Stimulated activated CD4-positive, alpha-beta T cell treated with anti-CD3 and anti-CD28 coated beads, TNF-alpha, amount 100 ng/mL, for 1 hour (primary cell): ENCODE measurements at places on chromosomes 11 and 22.

GRCh38 chr11:124670732-124671131, 2.8 kb downstream of the SIAE start:
- DNase-seq = no peak

DNA sequence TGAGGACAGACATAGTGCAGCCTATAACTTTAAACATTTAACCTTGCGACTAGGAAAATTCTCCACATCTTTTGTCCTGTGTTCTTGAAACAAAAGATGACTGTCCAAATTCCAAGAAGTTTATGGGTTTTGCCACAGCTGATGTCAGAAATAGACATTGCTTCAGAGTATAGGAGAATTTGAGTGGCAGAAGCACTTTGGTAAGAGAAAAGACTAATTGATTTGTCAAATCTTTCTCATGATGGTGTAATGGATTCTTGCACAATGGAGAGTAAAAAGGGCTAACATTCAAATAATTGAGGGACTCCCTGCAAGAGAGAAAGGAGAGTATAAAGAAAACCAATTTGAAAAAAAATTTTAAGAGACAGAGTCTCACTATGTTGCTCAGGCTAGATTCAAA, 25.3 kb downstream of the C11orf58 start:
- no peak for DNase-seq

- no peak for DNase-seq
Measured at GRCh38 chr22:49906799-49907290, 11.4 kb downstream of the ALG12 start.

DNA sequence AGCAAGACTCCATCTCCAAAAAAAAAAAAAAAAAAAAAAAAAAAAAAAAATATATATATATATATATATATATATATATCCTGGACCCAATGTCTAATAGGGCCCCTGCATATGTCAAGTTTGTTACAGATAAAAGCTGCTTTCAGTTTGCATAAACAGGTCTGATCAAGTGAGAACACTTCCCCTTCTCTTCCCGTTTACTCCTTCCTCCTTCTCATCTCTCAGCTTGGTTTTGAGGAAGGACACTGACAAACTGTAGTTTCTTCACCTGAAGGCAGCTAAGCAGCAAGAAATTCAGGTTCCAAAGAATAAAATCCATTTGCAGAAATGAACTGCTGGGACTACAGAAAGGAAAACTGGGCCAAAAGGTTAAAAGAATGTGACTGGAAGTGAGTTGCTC, 11.7 kb downstream of the THOC5 start:
- DNase-seq = no peak

GRCh38 chr11:4491878-4492606, 9.6 kb downstream of the OR52K1 start:
- no peak for DNase-seq

DNA sequence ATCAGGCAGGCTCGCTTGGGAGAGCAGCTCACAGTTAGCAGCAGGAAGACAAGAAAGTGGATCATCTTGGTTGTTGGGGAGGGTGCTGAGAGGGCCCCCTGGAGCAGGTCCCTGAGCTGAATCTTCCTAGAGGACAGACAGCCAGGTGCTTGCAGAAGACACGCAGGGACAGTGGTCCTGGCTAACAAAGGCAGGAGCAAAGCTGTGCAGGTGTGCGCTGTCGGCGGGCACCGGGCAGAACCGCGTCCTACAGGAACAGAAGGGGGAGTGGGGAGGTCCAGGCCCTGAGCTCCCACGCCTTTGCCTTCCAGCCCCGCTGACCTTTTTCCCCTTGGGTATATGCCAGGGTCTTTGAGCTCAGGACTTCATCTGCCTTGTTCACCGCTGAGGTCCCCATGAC, 30.1 kb upstream of the PARVB start:
- DNase-seq = no peak

- no peak for DNase-seq
Measured at GRCh38 chr11:80584661-80585060, 1143.8 kb upstream of the TENM4 start.

DNA sequence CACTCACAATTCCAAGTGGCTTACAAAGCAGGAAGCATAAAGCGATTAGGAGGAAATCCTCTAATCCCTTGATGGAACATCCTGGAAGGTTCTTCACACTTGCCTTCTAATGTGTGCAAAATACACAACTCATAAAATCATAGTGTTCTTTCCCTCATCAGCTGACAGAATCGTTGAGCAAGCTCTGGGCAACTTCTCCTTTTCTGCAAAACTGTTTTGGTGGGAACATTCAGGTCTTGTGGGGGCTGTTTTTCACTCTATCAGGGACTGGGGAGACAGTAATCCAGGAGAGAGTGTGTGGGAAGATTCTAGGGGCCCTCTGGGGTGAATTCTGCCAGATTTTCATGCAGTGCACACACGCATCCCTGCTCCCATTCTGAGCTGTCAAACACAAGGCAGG, 53.2 kb downstream of the IRAG1 start:
- DNase-seq = no peak

- no peak for DNase-seq
Measured at GRCh38 chr11:95520369-95521132, 269.0 kb downstream of the FAM76B start.

DNA sequence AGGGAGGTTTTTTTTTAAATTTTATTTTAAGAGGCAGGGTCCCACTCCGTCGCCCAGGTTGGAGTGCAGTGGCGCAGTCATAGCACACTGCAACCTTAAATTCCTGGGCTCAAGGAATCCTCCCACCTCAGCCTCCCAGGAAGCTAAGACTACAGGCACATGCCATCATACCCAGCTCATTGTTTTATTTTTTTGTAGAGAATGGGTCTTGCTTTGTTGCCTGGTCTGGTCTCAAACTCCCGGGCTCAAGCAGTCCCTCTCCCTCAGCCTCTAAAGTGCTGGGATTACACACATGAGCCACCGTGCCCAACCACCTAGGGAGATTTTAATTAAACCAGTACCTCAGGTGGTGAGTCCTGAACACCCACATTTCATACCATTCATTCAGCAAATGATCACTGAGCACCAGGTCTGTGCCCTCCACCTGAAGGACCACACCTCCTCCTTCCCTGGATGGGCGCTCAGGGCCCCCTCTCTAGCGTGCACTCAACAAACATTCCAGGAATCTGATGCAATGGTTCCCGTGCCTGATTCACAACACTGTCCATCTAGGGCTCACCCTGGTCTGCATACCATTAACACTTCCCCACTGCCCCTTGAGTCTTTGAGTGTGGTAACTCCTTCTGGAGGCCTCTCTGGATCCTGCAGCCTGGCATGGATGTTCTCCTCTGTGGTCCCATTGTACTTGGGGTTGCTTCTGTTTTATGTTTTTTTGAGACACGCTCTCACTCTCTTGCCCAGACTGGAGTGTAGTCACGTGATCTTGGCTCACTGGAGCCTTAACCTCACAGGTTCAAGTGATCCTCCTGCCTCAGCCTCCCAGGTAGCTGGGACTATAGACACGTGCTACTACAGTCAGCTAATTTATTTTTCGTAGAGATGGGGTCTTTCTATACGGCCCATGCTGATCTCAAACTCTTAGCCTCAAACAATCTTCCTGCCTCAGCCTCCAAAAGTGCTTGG, 9.6 kb upstream of the MYH9 start:
- no peak for DNase-seq

GRCh38 chr11:93686812-93687211, 25.3 kb downstream of the CEP295 start:
- no peak for DNase-seq

DNA sequence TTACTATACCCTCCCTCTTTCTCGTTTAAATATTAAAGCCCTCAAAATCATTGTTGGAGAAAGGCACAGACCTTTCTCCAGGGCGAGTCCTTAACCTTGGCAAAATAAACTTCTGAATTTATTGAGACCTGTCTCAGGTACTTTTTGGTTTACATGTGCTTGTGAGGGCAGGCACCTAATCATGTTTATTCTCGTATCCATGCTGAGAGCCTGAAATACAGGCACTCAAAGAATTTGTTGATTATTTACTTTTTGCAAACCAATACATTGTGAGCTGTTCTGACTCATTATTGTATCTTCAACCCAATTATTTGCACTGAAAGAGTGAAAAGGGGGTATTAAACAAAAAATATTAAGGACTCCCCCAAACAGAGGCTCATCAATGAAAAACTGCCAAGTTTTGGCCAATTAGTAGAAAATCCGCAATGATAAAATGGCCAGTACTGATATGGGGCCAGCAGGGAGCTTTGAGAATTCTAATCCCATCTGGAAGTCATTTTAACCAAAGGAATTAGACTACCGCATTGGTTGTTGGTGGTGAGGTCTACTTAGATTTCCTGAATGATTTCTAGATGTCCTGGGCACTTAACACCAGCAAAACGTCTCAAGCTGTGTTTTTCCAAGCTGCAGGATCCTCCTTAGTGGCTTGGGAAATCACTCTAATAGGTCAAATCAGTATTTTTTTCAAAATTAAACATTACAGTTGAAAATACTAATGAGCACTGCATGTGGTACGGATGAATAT, 157.3 kb downstream of the SWAP70 start:
- DNase-seq = no peak

DNA sequence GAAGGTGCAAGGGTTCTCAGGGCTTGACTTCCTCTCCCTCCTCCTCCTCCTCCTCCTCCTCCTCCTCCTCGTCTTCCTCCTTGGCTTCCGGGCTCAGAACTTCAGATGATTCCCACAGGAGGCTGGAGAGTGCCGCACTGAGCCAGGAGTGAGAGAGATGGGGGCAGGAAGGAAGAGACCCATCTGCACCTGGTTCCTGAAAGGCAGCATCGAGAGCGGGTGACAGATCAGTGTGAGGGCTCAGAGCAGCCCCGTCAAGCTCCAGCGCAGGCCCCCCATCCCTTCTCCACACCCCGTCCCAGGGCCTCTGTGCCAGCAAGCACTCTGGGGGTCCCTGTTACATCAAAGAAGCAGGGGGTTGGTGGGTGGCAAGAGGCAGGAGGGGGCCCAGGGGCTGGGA, 51.5 kb downstream of the ELFN2 start:
- DNase-seq = no peak

DNA sequence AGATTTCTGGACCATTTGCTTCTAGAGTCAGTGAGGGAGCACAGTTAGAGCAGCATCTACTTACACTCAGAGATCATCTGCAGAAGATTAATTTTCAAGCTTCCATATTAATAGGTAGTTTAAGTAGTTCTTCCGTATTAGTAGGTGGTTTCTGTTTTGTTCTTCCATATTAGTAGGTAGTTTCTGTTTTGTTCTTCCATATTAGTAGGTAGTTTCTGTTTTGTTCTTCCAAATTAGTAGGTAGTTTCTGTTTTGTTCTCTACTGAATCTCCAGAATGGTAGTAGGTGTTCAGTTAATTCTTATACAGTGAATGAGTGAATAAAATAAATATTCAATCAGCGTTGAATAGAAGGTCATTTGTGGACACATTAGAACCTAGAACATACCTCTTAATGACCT, 175.7 kb downstream of the TMEM135 start:
- DNase-seq = no peak

DNA sequence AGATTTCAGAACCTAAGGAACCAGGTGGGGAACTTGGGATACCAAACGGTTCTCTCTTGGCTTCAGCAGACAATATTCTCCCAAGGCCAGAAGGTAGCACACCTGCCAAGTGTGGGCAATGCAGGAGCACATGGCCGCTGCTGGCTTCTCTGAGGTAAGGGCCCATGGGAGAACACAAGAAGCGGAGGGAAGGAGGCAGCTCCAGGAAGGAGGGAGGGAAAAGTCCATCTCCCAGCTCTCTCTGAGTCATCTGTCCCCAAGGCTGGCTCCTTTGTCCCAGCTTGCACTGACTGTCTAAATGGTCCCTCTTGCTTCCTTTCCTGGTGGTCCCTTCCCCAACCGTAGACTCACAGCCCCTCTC, 557.9 kb upstream of the CADM1 start:
- no peak for DNase-seq

GRCh38 chr22:30777587-30777986, 82.9 kb downstream of the OSBP2 start:
- no peak for DNase-seq

DNA sequence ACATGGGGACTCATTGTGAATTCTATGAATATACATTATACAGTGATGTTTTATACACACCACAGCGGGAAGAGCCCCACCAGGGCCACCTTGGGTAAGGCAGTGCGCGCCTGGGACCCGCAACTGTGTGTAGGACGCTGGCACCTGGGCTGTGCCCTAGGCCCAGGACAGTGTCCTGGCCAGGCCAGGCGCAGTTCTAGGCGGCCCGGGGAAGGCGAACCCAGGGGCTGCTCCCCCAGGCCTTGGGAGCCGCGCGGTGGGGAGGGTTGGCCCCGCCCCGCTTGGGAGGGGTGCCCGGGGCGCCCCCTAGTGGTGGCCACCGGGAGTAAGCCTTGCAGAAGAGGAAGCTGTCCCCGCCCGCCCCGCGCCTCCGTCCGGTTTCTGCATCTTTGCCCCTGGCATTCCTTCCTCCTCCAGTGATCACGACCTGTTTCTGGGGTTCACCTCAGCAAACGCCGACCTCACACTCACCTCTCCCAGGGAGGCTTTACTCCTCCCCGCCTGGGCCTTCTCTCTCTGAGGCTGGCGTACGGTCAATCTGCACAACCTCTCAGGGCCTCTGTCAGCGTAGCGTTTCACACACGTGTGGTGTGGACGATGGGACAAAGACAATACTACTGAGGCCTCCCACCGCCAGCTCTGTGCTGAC, 9.5 kb upstream of the EHD1 start:
- DNase-seq = peak; percentile 77

DNA sequence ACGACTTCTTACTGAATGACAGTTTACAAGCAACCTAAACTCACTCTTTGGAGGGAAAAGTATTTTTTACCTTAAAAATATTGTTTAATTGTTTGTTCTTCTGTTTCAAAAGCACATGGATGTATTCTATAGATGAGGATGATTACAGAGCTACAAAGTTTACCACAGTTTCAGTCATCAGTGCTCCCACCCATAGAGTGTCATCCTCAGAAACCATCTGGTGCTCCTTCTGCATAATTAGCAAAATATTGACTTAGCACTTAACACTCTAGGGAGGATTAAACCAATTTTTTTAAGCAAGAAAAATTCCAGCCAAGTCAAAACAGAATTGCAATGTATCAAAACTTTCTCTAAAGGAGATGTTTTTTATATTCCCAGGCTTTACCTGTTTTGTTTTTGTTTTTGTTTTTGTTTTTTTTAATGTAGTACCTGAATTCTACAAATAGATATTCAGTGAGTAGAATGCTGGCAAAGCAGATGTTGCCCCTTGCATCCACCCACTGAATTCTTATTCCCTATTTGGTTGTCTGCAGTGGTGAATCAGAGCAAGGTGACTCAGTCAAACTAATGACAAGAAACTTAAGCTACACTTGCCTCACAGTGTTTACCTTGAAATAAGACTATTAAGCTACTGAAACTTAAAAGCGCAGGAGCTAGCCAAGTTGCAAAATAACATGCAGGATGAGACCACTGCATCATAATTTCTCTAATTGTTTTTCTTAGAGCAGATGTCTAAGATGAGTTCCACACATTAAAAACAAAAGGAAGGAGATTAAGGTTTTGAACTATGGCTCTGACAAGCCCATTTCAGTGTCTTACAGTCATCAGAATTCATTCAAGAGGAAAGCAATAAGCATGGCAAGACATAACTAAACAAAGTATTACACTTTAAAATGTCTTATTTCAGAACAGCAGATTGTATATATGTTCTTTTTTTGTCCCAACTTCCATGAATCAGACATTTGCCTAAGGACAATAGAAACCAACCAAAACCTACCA, 155.1 kb upstream of the SOX6 start:
- DNase-seq = no peak

- no peak for DNase-seq
Measured at GRCh38 chr22:28015676-28016601, 96.9 kb upstream of the PITPNB start.

GRCh38 chr11:134055029-134055428, 13.8 kb upstream of the JAM3 start:
- no peak for DNase-seq

- no peak for DNase-seq
Measured at GRCh38 chr11:548700-549603, 11.6 kb downstream of the LMNTD2 start.

GRCh38 chr11:119481667-119482400, 58.9 kb upstream of the THY1 start:
- DNase-seq = no peak
